ENCODE measurements at places on chromosomes 1 and 21.
A peak's percentile ranks its signal among the peaks of the same experiment; 100 is the strongest.

- DNase-seq = peak; percentile 12
Observed at GRCh38 chr1:91672601-91673161, 172.0 kb downstream of the CDC7 start.

GRCh38 chr1:158037866-158038359 is 44.5 kb downstream of the KIRREL1 start:
- no peak for DNase-seq

DNA sequence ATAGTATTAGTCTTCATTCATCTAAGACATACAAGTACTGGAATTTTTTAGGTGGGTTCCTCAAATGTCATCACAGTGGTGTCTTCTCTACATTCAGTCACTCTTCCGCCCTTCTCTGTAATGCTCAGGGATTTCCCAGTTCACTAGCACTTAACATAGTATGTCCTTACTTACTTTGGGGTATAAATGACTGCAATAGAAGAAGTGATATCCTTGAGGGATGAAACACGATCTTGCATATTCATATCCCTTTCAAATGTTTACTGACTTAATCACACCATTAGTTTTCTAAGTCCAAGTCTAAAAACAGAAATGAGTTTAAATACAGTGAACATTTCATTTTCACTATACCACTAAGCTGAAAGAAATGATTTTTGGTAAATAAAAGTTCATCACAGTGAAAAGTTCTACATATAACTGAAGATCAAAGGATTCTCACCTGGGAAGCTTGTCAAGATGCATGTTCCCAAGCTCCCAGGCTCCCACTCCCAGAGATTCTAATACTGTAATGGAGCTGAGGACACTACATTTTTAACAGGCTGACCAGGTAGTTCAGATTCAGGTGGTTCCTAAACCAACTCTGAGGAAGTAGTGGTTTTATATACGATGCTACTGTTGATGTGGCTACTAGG is 29.7 kb downstream of the MRPL39 start:
- no peak for DNase-seq

GRCh38 chr1:84297546-84298244 is 3.8 kb upstream of the SAMD13 start:
- no peak for DNase-seq

- DNase-seq = no peak
Observed at GRCh38 chr1:36166136-36166535, 10.2 kb downstream of the MAP7D1 start.

DNA sequence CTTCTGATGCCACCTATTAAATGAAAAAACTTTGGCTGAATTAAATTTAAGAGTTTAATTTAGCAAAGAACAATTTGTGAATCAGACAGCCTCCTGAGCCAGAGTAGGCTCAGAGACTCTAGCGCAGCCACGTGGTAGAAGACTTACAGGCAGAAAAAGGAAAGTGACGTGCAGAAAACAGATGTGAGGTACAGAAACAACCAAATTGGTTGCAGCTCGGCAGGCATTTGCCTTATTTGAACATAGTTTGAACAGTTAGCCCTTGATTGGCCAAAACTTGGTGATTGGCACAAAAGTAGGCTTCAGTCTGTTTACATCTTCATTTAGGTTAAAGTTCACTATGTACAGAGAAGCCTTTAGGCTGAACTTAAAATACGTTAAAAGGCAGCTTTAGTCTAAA is 22.9 kb downstream of the TCP10L start:
- DNase-seq = no peak

GRCh38 chr1:51568231-51568935 is 48.5 kb upstream of the OSBPL9 start:
- no peak for DNase-seq

GRCh38 chr1:59355361-59355760 is 58.5 kb downstream of the FGGY start:
- DNase-seq = no peak

- DNase-seq = no peak
Observed at GRCh38 chr21:46662367-46662654, 26.8 kb downstream of the PRMT2 start.

- no peak for DNase-seq
Observed at GRCh38 chr21:37603129-37603528, 236.6 kb downstream of the DYRK1A start.

GRCh38 chr1:217471403-217471802 is 159.5 kb downstream of the GPATCH2 start:
- no peak for DNase-seq

- DNase-seq = no peak
Observed at GRCh38 chr1:74571891-74572290, 59.5 kb upstream of the LRRC53 start.

DNA sequence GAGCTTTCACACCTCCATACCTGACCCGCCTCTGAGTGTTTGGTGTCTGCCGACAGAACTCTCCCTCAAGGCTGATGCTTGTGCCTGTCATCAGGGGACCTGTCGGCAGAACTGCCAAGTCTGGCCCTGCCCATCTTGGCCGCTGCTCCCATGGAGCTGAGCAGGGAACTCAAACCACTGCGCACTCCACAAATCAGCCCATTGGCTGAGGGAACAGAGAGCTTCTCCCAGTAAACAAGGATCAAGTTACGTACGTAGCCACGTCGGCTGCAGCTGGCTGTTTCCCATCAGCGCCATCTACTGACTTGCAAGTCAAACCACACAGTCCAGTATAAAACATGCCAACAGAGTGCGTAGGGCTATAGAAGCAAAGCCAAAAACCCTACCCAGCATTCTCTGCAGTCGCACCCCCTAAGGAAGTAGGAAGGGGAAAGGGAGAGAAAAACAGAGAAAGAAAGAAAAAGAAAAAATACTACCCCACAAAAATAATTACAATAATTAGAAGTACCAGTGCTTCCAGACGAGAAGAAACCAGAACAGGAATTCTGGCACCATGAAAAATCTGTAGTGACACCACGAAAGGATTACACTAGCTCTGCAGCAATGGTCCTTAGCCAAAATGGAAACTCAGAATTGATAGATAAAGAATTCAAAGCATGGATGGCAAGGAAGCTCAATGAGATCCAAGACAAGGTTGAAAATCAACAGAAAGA is 13.1 kb downstream of the KRTAP13-1 start:
- DNase-seq = no peak

- DNase-seq = no peak
Observed at GRCh38 chr1:200890818-200891773, 3.6 kb upstream of the INAVA start.

- DNase-seq = peak; percentile 14
Observed at GRCh38 chr1:181936768-181937581, 124.5 kb downstream of the ZNF648 start.

DNA sequence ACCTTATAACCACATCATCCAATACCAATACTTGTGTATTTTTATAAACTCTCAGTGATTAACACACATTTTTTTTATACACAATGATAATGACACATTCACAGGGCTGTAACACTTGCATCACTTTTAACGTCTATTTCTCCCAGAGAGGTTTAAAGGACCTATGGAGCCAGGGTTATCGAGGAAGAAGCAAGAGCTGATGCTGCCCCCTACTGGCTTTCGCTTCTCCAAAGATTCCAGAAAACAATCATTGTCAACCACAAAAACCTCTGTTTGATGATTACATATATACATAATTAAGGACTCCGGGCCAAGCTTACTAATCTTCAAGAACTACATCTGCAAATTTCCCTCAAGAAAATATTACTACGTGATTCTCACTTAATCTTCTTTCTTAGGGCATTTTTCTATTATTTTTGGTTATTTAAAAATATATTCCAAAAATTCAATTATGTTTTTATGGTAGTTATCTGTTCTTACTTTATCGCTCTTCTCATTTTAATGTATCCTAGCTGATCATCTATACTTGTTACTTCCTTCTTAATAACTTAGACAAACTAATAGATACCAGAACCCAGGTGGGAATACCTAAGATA is 214.5 kb downstream of the VAV3 start:
- peak; percentile 14 for DNase-seq

- no peak for DNase-seq
Observed at GRCh38 chr1:192866241-192866868, 57.5 kb downstream of the RGS2 start.

- peak; percentile 42 for DNase-seq
Observed at GRCh38 chr1:234597894-234598293, 12.1 kb downstream of the IRF2BP2 start.

DNA sequence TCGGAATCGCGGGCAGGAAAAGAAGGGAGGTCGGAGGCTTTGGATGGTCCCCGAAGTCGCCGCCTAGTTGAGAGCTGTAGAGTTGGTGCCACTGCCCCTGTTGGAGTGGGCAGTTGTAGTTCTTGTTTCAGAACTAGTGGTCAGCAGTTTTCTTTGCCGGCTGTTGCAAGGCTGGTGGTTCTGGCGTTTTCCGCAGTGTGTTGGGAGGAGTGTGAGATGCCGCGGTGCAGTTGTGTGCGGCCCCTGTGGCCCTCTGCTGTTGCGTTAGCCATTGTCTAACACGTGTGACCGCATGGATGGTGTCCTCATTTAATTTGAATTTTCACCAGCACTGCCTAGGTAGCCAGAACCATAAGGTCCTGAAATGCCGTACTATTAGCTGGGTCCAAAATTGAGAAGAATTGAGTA is 1.4 kb downstream of the ARF1 start:
- DNase-seq = no peak

GRCh38 chr21:30769724-30770431 is 14.7 kb upstream of the KRTAP21-1 start:
- no peak for DNase-seq

DNA sequence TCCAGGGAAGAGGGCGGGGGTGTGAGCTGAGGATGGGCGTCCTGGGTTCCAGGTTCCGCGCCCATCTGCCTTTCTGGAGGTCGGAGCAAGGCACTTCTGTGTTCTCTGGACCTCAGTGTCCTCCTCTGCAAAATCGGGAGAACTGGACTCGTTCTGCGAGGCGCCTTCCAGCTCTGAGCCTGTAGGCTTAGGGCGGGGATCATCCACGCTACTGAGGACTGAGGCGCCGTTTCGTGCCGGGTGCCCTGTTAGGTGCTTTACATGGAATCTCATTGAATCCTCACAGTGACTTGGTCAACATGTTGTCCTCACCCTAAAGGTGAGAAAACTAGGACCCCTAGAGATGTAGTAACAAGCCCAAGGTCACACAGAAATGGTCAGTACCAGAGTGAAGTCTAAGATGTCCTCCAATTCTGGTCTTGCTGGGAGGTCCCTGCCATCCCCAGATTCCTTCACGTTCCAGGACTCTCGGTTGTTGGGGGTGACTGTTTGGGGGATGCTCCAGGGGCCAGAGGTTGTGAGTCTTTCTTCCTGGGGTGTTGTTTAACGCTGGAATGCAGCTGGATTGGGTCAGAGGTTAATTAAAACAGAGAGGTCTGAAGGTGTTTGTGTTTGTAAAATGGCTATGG is 677 bp downstream of the PRKAA2 start:
- no peak for DNase-seq

DNA sequence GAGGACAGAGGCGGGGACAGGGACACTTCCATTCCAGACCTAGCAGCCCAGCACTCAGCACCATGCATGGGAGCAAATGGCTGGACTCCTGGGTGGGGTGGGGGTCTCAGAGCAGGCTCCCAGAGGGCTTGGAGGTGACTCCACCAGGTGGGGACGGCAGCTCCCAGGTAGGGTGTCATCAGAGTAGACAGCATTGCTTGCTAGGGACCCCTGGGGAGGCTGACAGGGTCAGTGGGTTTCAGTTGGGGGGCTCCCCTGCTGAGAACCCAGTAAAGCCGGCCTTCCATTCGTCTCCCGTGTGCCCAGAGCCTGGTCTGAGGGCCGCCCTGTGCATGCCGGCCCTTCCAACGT is 4.8 kb upstream of the GJC2 start:
- DNase-seq = no peak

DNA sequence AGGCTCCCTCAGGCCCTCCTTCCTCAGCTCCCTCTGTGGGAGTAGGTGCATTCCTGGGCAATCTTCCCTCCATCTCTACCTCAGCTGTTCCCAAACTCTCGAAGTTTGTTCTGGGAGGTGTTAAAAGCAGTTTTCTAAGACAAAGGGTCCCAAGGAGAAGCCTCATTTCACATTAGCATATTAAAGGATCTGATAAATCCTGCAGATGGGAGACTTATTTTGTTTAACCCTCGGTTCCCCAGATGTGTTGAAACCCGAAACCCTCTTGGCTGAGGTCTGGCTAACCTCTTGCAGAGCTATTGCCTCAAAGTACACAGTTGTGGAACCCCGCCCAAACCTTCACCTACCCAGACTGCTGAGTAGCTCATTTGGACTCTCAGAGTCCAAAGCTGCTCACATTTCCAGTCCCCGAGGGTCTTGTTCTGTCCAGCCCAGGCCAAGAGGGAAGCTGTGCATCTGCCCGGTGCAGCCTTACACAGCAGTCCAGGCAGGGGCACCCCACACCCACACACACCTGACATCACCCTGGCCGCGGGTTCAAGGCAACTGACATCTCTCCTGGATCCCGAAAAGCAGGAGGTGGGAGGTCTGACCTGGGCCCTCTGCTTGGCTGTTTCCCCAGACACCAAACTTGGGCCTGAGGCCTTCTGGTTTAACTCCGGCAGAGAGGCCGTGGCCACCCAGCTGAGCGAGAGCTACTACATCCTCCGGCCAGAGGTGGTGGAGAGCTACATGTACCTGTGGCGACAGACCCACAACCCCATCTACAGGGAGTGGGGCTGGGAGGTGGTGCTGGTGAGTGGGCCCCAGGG is 19.5 kb upstream of the SELENON start:
- no peak for DNase-seq

- DNase-seq = no peak
Observed at GRCh38 chr1:246788895-246789338, 64.7 kb downstream of the SCCPDH start.

- DNase-seq = no peak
Observed at GRCh38 chr1:940107-941014, 16.6 kb downstream of the SAMD11 start.

- no peak for DNase-seq
Observed at GRCh38 chr1:156233426-156234127, 8.4 kb upstream of the BGLAP start.

- DNase-seq = no peak
Observed at GRCh38 chr1:230270185-230270558, 156.0 kb downstream of the PGBD5 start.

GRCh38 chr1:220300442-220301121 is 28.3 kb upstream of the RAB3GAP2 start:
- DNase-seq = no peak

GRCh38 chr1:8789314-8790214 is 27.9 kb downstream of the RERE start:
- no peak for DNase-seq

DNA sequence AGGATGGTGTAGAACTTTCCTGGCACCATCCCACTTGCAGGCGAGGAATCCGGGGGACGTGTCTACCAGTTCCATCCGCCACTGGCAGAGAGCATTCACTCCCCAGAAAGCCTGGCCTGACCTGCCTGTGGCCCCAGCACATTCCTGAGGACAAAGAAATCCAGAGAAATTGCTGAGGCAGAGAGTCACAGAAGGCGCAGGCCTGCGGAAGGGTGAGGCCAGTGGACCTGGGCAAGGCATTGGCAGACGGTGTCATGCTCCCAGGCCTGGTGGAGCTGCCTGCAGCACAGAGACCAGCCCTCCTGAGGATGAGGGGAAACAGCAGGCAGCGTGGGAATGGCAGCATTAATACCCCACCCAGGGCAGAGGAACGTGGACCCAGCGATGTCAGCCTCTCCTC is 81.2 kb upstream of the F3 start:
- no peak for DNase-seq

GRCh38 chr1:110444561-110444960 is 6.4 kb upstream of the PROK1 start:
- DNase-seq = no peak

GRCh38 chr1:185984113-185984836 is 250.1 kb downstream of the HMCN1 start:
- DNase-seq = no peak

- no peak for DNase-seq
Observed at GRCh38 chr1:22089787-22090186, 37.3 kb downstream of the CDC42 start.
